ENCODE measurements at places on chromosomes 1 and 21. TPM values are rescaled to one million over a fixed set of nuclear protein-coding genes. Genes with fewer than 3 reads are reported as not detected.

DNA sequence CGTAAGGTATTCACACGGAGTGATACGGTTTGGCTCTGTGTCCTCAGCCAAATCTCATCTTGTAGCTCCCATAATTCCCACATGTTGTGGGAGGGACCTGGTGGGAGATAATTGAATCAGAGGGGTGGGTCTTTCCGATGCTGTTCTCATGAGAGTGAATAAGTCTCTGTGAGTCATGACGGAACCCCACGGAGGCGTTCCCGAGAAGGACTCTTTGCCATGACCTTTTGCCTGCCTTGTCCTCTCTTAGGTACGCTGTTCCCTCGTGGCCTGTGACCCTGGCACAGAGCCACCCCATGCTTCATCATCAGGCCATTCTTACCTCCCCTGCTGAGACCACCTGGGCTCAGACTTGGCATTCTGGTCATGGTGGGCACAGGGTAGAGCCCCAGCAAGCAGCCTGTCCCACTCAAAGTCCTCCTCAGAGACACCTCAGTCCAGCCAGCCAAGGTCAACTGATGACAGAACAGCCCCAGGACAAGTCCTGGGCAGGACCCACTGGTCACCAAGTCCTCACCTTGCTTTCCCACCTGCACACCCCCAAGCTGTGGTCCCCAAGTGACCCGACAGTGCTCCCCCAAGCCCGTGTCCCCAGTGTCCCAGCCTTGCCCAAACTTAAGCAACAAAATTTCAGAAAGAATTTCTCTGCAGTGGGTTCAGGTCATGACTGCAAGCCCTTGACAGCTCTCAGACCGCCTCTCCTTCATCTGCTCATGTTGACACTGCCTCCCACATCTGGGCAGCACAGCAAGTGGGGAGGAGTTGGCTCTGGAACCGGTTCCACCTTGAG, 158.4 kb downstream of the ACTL8 start:
- no peak for ATAC-seq

The IL10 gene
- total RNA-seq = 0.46 TPM

- peak; percentile 100 for ATAC-seq
Measured at GRCh38 chr1:10339815-10340214, 59.0 kb upstream of the PGD start.

- ATAC-seq = peak; percentile 56
Measured at GRCh38 chr1:12124693-12125421, 41.9 kb upstream of the TNFRSF1B start.

GRCh38 chr1:238581332-238581731, 690.6 kb upstream of the ZP4 start:
- ATAC-seq = no peak

GRCh38 chr1:36172983-36173382, 17.0 kb downstream of the MAP7D1 start:
- no peak for ATAC-seq

The OR1C1 gene
- not detected for total RNA-seq

- ATAC-seq = no peak
Measured at GRCh38 chr1:193270996-193271395, 84.6 kb upstream of the B3GALT2 start.

DNA sequence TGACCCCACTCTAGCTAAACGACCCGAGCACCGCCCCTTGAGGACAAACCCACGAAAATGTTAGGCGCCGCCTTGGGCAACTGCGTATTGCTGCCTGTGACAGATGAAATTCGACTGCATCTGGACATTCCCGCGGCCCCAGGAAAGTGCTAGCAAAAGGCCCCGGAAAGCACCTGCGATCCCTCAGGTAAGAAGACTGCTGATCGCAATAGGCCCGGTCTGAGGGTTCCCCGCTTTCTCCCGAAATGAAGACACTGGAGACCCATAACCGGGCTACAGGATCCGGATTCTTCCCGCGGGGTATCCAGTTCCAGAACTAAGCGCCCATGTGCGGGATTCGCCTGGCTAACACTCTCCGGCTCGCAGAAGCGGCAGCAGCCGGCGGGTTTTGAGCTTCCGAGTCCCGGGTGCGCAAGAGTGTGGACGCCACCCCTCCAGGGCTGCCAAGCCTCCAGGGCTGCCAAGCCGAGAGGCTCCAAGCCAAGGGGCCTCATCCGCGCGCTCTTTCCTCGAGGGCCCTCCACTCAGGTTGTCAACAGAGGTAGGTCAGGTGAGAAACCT, 157.9 kb upstream of the NBPF11 start:
- no peak for ATAC-seq

- no peak for ATAC-seq
Measured at GRCh38 chr1:25774206-25774803, 25.7 kb upstream of the SELENON start.

GRCh38 chr1:42686418-42686817, 4.2 kb downstream of the YBX1 start:
- no peak for ATAC-seq

DNA sequence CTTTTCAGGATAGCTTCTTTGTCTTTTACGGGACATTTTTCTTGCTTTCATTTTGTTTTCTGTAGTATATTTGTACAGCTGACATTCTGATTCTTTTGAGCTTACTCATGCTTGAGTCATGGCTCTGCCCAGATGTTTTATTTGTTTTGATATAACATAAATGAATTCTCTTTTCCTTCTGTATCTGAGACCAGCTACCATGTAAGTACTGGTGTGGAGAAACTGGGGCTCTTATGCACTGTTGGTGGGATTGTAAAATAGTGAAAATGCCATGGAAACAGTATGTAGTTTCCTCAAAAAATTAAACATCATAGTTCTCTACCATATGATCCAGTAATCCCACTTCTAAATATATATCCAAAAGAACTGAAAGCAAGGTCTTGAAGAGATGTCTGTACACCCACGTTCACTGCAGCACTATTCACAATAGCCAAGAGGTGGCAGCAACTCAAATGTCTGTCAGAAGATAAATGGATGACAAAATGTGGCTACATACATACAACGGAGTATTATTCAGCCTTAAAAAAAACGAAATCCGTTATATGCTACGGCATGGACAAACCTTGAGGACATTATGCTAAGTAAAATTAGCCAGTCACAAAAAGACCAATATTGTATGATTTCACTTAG, 61.4 kb downstream of the EIF2B3 start:
- no peak for ATAC-seq

The GRIK3 gene
- total RNA-seq = 22.2 TPM

DNA sequence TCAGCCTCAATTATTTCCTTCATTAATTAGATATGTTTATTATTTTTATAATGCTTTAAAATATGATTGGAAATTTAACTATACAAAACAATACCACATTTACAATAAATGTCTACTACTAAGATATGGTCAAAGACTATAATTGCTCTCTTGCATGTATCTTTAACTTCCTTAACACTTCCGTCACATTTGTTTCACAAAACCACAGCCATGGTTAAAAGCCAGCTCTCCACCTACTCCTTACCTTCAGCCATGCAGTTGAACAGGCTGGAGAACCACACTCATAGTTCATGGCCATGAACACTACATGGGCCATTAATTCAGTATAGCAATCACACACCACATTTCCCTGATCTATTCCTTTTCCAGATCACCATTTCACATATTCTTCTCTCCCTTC, 72.2 kb downstream of the NME7 start:
- ATAC-seq = no peak

DNA sequence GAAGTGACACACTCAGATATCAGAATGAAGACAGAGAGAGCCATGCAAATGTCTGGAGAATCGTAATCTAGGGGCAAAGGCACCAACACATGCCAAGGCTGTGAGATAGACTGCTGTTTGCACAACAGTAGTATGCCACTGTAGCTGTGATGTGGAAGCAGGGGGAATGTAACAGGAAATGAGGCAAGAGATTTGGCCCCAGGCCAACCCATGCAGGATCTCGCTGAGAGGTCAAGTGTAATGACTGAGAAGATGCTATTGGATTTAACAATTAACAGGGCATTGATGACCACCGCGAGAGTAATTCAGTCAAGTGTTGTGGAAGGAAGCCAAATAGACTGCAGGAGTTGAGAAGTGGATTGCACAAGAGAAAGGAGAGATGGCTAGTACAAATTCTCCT, 107.3 kb upstream of the ST6GALNAC5 start:
- peak; percentile 38 for ATAC-seq

GRCh38 chr1:160956966-160957365, 2.4 kb upstream of the ITLN2 start:
- ATAC-seq = no peak

GRCh38 chr1:22239378-22239777, 96.5 kb upstream of the WNT4 start:
- ATAC-seq = no peak

DNA sequence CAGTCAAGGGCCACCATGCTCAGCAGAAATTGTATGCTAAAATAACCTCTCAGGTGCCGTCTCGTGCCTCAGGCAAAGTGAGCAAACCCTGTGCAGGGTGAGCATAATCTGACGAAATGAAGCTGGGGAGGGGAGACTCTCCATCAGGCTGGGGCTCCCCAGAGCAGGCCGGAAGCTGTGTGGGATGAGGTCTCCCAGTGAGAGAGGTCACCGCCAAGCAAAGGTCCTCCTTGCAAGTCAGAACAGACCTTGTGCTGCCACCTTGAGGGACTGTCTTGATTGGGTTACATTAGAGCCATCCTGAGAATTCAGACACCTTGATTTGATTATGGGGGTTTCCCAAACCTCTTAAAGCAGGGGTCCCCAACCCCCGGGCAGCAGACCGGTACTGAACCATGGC, 64.2 kb downstream of the ZNF684 start:
- ATAC-seq = no peak

- ATAC-seq = no peak
Measured at GRCh38 chr1:168007691-168008090, 70.8 kb upstream of the MPC2 start.

- ATAC-seq = no peak
Measured at GRCh38 chr1:78035121-78035520, 10.6 kb upstream of the GIPC2 start.

The OR2L2 gene
- total RNA-seq = 0.26 TPM

The ERG gene
- total RNA-seq = 0.70 TPM

DNA sequence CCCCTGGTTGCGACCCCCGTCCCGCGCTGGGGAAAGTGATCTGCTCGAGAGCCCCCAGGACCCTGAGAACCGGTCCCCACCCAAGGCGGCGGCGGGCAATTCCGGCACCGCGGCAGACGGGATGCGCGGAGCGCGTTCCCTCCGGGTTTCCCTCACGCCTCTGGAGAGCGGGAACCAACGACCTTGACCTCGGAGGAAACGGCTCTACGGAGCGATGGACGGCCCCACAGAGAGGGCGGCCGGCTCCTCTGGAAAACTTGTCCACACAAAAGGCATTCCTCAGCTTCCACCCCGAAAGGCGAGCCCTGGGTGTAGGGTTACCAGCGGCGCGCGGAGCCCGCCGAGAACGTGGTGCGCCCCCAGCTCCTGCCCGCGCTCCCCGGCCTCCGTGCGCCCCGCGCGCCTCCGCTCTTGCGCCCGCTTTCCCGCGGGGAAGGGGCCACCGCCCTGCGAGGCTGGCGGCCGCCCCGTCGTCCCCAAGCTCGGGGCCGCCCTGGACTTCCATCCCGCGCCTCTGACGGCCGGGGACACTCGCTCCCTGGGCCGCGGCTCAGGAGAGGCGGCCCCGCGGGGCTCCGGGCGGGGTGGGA, 391 bp upstream of the KIAA1614 start:
- peak; percentile 55 for ATAC-seq

The TFAP2E gene
- 2.2 TPM for total RNA-seq

DNA sequence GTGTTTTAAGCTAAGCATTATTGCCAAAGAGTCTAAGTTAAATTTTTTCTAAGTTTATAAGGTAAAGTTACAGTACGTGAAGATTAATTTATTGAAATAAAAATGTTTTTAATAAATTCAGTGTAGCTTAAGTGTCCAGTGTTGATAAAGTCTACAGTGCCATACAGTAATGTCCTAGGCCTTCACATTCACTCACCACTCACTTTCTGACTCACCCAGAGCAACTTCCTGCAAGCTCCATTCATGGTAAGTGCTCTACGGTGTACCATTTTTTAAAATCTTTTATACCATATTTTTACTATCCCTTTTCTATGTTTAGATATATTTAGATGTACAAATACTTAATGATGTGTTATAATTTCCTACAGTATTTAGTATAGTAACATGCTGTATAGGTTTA, 173.2 kb downstream of the CACNA1E start:
- ATAC-seq = no peak

The IL23R gene
- not detected for total RNA-seq

DNA sequence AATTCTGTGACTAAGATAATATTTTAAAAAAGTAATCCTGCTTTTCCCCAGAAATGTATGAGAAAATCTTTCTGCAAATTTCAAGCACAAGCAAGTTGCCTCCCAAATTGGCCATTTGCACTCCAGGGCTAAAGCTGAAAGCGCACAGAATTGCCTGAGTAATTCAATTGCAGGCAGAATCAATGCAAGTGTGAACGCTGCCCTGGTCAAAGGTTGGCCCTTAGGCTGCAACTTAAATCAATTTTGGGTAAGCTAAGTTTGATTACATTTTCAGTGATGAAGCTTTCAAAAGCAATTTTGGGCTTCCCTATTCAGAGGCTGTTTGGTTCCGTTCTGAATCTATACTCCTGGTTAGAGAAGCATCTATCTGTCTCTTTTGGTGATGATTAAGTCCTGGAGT, 501.8 kb upstream of the ZRANB2 start:
- no peak for ATAC-seq

- ATAC-seq = no peak
Measured at GRCh38 chr1:226902601-226903000, 32.2 kb downstream of the PSEN2 start.

- ATAC-seq = no peak
Measured at GRCh38 chr1:209900734-209901133, 37.3 kb upstream of the SYT14 start.

The PLD5 gene
- 2.3 TPM for total RNA-seq

The LCE2A gene
- not detected for total RNA-seq

DNA sequence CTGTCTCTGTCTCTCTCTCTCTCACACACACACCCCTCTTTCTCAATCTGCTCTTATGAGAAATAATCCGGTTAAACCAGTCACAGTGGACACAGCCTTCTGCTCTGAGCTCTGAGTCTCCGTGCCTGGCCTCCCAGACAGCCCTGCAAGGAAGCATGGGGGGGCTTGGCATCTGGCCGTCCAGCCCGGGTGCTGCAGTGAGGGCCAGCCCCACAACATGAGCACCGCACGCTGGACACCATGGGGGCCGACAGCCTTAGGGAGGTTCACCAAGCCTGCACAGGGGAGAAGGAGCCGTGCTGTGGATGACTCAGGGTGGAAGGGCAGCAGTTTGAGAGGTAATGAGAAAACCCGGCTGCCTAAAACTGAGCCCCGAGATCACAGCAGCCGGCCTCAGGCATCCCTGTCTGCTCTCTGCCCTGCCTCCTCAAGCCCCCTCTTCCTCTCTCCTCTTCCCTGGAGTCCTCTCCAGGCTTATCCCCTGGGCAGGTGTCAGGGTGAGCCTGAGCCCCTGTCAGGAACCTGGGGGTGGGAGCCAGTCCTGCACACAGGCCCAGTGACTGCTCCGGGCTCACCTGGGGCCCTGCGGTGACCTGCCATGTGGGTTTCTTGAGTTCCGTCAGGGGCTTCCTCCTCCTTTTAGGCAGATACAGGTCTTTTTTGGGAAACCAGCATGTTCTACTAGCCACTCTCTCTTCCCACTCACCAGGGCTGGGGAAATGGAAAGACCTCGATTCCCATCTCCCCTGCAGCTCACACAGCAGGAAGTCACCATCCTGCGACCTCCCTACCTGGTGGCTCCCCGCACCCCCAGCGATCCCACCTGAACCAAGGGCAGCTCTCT, 92.8 kb downstream of the ITPKB start:
- peak; percentile 36 for ATAC-seq

The LCE1C gene
- 0.76 TPM for total RNA-seq
